D721Med (cell line): ENCODE measurements at places on chromosomes 1 and 21.

DNA sequence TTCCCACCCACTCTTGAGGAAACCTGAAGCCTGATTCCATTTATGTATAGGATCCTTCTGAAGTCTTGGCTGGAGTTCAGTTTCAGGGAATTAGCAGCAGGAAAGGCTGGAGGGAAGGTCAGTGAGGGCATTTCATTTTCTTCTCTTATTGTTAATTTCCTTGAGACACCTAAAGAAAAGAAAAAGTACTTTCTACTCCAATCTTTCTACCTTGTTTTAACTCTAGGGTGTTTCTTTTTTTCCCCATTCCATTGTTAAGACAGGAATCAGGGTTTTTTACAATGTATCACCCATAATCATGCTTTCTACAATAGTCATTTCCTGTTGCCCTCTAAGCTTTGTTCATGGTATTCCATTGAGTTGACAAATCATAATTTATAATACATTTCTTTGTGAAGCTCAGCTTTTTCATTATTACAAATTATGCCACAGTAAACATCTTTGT, 27.4 kb downstream of the SNRPE start:
- DNase-seq, result no peak

DNA sequence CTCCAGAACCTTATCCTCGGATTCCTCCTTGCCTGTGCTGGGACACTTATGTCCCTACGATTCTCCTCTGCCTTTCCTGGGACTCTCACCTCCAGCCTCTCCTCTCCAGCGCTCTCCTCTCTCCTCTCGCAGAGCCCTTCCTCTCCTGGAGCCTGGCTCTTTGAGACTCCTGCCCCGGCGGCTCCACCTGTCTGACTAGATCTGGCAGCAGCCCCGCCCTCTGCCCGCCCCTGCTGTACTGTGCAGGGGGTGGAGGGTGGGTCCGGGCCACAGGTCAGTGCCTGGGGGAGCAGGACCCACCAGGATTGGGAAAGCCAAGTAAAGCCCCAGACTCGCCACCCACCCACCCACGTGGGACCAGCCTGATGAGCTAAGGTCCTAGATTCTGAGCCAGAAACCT, 1.6 kb downstream of the ELOVL1 start:
- no peak for DNase-seq

DNA sequence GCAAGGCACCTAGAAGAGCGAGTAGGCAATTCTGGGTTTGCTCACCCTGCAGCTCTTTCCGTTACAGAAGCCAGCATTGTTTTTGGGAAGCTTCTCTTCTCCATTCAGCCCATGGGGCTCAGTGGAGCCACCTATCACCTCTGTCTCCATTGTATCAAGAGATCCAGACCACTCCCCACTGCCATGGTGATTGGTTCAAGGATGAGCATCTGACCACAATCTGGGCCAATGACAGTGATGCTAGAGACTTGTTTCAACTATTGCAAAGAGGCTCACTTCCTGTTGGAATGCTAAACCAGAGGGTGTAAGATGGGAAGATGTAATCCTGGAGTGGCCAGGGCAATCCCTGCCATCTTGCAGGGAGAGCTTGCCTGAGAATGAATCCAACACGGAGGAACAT, 6.6 kb downstream of the SPATA21 start:
- no peak for DNase-seq

DNA sequence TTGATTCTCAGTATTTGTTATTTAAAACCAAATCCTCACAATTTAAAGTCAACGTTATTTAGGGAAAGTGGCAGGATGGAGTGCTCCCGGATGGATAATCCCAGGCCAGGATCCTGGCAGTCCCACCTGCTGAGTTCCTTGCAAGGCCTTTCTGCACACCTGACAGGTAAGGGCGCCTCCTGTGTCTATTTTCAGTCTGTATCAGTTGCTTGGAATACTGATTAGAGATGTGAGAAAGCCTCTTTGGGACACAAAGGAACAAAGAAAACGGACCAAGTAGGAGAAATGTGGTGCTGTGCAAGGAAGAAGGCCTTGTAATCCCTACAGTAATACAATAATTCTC, 12.2 kb downstream of the STYXL2 start:
- DNase-seq, result no peak

- DNase-seq, result no peak
These were observed 62.7 kb downstream of the CAMK2N1 start for GRCh38 chr1:20423169-20423795.

GRCh38 chr1:58290685-58291372, 255.7 kb downstream of the OMA1 start:
- no peak for DNase-seq

DNA sequence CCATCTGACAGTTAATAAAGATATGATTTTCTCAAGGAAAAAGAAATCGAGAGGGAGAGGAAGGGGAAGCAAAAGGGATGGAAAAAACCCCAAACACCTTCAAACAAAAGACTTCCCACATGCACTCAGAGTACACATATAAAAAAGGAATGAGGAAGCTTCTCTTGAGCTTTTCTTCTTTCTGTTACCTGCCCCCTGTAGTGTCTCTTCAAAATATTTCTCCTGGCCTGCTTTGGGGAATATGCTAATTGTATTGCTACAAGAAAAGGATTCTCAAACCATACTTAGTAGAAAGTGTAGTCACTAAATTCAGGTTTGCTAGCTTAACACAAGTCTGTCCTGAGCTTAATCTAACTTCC, 58.7 kb downstream of the KIF14 start:
- DNase-seq, result no peak

DNA sequence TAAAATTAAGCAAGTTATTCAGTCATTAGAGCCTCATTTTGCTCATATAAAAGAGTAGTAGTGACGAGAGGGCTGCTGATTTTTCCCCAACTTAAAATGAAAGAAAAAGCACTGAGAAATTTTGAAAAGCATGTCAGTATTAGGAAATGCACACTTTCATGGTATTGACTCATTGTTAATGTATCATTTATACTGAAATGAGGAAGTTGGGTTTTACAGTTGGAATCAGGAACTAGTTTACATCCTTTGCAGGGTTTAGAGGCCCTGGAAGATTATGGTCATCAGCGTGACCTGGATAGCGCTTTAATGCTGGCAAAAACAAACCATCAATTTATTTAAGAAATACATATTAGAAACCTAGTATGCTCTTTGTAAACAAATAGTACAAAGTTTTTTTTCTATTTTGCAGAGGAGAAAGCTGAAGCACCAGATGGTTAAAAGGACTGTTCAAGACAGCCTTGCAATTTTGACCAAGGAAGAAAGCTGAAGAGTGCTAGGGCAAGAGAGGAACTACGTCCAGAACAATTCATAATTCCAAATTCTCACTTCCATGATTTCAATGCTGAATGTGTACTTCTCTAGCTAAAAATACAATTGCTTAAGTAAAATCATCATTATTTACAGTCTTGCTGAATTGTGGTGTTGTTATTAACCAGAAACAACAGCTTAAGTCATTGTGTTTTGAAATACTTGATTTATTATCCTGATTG, 94.8 kb upstream of the SGIP1 start:
- no peak for DNase-seq

- no peak for DNase-seq
These were observed 42.9 kb upstream of the ZNF326 start for GRCh38 chr1:89951766-89952604.

- peak; percentile 89 for DNase-seq
These were observed at the start of gene RHOC for GRCh38 chr1:112706505-112707220. TSS of gene RHOC (minus strand) at chr1:112707127. CDS start at chr1:112703799, 3,328 bp downstream.

GRCh38 chr1:221336126-221336525, 405.8 kb downstream of the DUSP10 start:
- DNase-seq, result no peak

- no peak for DNase-seq
These were observed 683 bp upstream of the ZNF436 start for GRCh38 chr1:23370330-23370708.

GRCh38 chr21:38955495-38955894, 149.8 kb downstream of the ETS2 start:
- no peak for DNase-seq

- no peak for DNase-seq
These were observed 13.8 kb downstream of the RNU5D-1 start for GRCh38 chr1:44717156-44717555.

GRCh38 chr1:178500091-178500770, 3.5 kb upstream of the CLEC20A start:
- peak; percentile 22 for DNase-seq

- no peak for DNase-seq
These were observed 705 bp downstream of the UROD start for GRCh38 chr1:45012639-45013278.

- DNase-seq, result peak; percentile 50
These were observed 66.2 kb upstream of the IRF2BP2 start for GRCh38 chr1:234676103-234676594.

GRCh38 chr1:245512980-245513578, 358.3 kb downstream of the KIF26B start:
- DNase-seq, result no peak

DNA sequence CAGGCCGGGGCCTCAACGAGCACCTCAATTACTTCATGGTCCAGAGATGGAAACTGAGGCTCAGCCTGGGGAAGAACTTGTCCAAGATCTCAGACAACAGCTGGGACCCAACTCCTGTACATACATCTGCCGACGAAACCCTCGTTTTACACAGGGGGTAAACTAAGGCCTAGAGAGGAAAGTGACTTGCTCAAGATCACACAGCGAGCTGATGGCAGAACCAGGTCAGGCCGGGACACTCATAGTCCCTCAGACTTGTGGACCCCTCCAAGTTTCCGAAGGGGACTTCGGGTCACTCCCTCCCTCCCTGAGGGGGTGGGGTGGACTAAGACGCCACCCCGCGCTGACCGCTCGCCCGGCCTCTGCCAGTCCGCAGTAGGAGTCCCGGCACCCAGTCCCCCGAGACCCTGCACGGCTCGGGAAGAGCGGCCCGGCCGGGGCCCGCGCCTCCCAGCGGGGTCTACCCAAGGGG, 430 bp downstream of the WASF2 start:
- DNase-seq, result no peak

- DNase-seq, result no peak
These were observed 17.0 kb downstream of the GPBP1L1 start for GRCh38 chr1:45669379-45669778.

DNA sequence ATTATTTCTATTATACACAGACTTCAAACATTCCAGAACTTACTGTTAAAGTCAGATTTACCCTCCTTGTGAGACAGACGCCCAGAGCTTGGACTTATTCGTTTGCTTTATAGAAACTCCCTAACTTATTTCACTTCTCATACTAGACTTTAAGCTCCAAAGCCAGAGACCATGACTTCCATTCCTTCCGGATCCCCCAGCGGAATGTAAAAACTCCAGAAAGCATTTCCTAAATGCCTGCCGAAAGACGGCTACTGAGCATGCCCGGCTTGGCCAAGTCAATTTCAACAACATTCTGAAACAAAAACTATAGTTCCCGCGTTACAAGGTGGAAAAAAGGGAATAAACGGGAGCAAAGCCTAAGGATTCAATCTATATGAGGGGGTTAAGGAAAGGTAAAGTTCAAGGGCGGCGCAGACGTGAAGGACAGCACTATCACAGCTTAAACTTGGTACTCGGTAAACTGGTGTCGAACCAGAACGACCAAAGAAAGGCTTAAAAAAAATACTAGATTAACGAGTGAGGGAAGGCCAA, 1.1 kb downstream of the USP48 start:
- DNase-seq, result no peak

GRCh38 chr1:7938070-7938469, 2.6 kb downstream of the TNFRSF9 start:
- DNase-seq, result no peak

- no peak for DNase-seq
These were observed 20.8 kb downstream of the PRCC start for GRCh38 chr1:156788136-156788535.

DNA sequence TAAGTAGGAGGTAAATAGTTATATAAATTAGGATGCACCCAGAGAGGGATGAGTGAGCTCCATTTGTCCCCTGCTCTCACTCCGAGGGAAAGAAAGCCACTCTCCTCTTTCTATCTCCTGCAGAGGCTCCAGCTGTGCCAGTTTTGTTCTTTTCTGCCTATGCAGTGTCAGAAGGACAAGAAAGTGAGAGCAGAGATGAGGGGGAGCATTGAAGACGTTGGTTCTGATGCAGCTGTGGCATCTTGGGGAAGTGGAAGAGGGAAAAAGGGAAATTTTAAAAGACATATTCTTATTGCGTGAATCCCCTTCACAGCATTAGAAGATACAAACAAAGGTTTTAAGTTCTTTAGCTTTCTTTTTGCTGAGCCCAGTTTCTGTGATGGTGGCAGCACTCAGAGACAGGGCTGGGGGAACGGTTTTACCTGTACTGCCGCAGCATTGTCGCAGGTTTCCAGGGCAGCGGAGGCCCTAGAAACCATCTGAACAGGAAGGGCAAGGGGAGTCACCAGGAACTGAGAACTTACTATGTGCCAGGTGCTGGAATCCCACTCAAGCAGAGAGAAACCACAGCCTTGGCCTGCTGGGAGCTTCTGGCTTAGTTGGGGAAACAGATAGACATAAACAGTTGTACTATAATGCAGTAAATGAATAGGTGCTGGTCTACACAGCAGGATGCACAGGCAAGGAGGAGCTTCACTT, 44.9 kb upstream of the USP24 start:
- no peak for DNase-seq

DNA sequence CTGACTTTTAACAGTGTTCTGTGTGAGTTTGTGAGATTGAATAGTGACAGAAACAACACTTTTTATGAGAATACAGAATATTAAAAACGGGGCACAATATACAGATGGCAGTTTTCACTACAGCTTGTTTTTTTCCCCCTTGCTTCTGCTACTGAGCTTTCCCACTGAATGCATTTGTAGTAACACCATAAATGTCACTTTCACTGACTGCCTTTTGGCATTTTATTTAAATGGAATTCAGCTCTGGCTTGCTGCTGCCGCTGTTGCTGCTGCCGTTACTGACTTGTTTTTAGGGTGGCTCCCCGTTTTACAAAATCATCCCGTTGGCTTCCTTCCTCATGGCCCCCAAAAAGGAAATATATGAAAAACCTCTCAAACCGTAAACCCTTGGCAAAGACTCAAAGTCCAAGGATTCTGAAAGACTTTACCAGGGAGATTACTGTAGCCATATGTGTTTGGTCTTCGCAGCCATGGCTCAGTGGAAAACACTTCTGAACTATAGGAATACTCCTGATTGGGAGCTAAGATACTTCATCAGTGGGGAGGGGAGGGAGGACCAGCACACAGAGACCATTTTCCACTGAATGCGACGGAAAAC, 151.0 kb downstream of the NUF2 start:
- DNase-seq, result no peak

DNA sequence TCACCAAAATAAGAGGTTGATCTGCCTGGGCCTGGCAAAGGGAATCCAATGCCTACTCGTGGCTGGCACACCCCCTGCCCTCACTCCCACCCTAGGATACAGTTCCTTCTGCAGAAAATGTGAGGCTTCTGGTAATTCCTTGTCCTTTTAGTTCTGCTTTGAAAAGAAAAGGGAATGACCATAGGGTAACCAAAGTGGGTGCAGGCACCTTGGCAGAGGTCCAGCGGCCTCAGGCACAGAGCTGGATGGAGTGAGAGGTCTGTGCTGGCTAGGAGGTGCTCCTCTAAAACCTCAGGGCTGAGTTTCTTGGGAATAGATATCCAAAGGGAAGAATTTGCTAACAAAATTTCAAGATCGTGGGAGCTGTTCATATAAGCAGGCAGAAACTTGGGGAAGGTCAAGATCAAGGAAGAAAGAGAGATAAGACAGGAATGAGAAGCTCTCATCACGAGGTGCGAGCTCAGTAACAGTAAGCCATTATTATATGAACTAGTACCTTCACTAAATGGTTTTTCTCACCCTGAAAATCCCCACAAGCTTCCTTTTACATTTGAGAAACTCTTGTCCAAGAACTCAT, 293.1 kb upstream of the LYPLAL1 start:
- no peak for DNase-seq

- DNase-seq, result no peak
These were observed 21.5 kb downstream of the PDPN start for GRCh38 chr1:13605159-13605558.
